ENCODE measurements at places on chromosomes 3 and 15. TPM values are rescaled to one million over a fixed set of nuclear protein-coding genes. Genes with fewer than 3 reads are reported as not detected.
A peak's percentile ranks its signal among the peaks of the same experiment; 100 is the strongest.

CCDC39 gene
- 0.52 TPM for total RNA-seq

ZCWPW2 gene
- not detected for total RNA-seq

PHC3 gene
- total RNA-seq, result 23.9 TPM

CYP1A2 gene
- total RNA-seq, result not detected

MEIS2 gene
- not detected for total RNA-seq

ATP2B2 gene
- 0.35 TPM for total RNA-seq

BOC gene
- 3.0 TPM for total RNA-seq

RHOV gene
- total RNA-seq, result 4.7 TPM

SERINC4 gene
- not detected for total RNA-seq

DNA sequence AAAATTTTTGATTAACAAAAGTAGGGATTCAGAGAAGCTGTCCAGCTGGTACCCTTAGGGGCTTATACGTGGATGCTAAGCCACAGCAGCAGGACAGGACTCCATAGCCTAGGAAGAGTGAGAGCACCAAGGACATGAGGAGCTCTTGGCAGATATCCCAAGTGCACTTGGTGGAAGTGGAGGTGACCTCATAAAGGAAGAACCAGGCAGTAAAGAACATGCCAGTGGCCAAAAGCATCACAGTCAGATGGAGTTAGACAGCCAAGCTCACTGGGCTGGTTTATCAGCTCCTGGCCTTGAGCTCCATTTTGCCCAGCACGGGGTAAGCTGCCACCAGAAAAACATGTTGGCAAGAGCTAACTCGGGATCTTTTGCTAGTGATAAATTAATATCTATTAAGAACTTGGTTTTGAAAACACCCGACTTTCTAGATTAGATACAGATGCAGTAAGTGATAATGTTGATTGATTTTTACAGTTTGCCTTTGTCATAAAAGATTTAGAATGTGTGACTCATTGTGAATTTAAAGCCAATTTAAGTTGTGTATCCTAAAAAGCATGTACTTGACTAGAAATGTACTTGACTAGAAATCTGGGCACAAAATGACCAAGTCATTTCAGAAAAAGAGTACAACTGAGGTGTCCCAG lies 108.0 kb downstream of the CMSS1 start:
- H3K4me3 ChIP-seq, result no peak overlapping the region
- no peak overlapping the region for H3K27ac ChIP-seq
- H3K4me1 ChIP-seq, result peaks cover 59% of the 10 kb centered on the region
- no peak for DNase-seq

DNA sequence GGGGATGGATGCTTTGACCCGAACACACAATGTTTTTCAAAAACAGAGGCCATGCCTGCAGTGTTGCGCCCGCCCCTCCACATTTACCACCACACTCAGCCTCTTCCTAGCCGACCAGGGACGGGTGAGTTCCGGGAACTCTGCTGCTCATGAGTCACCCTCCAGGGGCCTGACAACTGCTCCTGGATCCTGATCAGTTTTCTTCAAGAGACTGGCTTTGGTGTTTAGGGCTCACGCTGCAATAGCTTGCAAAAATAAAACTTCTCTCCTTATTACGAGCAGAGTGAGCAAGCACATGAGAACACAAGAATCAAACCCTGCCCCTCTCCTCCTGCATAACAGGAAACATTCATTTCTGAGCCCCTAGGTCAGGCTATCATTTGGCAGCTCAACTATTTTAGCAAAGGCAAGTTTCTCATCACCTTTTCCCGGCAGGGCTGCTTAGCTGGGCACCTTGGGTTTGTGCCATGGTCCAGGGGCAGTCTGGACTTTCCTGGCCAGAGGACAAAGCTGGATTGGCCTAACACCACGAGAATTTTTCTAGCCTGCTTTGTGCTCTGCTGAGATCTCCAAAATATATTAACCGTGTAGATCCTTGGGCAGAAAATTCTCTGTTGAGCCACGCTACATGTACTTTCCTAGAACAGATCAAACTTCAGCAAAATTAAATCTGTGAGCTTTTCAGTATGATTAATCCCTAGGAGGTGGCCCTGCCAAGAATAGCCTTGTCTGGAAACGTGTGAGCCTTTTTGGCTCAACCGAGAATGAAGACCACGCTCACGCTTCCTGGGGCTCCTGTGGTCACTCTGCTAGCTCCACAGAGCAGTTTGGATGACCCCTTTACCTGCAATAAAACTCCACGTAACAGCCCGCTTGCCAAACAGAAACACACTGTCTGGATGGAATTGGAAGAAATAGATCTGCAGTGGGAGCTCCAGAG lies 52.7 kb upstream of the SPATA12 start:
- no peaks in the 10 kb centered on the region for H3K36me3 ChIP-seq
- H3K27me3 ChIP-seq, result no peaks in the 10 kb centered on the region
- no peak overlapping the region for H3K4me3 ChIP-seq
- H3K27ac ChIP-seq, result 0 out of 2 replicates have a peak overlapping the region, but pooled peaks have one; percentile 12
- DNase-seq, result peak; percentile 28

GRCh38 chr3:149879872-149880271 lies 66.9 kb downstream of the RNF13 start:
- H3K4me1 ChIP-seq, result no peaks in the 10 kb centered on the region
- no peaks in the 10 kb centered on the region for H3K36me3 ChIP-seq
- H3K27ac ChIP-seq, result no peak overlapping the region
- no peaks in the 10 kb centered on the region for H3K27me3 ChIP-seq
- H3K4me3 ChIP-seq, result no peak overlapping the region

GRCh38 chr15:45628136-45628535 lies 6.7 kb upstream of the SQOR start:
- H3K27me3 ChIP-seq, result peaks cover 3% of the 10 kb centered on the region
- H3K36me3 ChIP-seq, result no peaks in the 10 kb centered on the region
- DNase-seq, result no peak
- no peak overlapping the region for H3K27ac ChIP-seq
- H3K4me1 ChIP-seq, result no peaks in the 10 kb centered on the region
- H3K4me3 ChIP-seq, result no peak overlapping the region

DNA sequence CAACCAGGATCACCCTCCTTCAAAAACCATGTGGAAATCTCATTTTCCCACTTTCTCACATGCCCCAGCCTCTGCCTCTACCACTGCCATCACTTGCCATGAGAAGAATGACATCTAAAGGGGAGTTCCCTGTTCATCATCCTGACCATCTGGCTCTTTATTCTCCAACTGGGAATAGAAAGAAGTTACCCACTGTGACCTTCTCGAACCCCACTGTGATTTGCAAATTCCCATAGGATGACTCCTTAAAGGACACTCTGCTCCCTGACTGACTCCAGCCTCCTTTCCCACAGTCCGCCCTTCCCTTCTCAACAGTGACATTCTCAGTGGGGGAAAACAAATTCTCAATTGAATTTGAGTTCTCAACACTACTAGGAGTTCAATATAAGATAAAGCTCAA lies 440.5 kb downstream of the NR2F2 start:
- no peaks in the 10 kb centered on the region for H3K4me1 ChIP-seq
- no peaks in the 10 kb centered on the region for H3K27me3 ChIP-seq
- DNase-seq, result no peak
- no peak overlapping the region for H3K27ac ChIP-seq
- H3K4me3 ChIP-seq, result no peak overlapping the region

- peak; percentile 94 for DNase-seq
- peak overlapping the region; percentile 81 for H3K4me3 ChIP-seq
- H3K36me3 ChIP-seq, result no peaks in the 10 kb centered on the region
- peaks cover 18% of the 10 kb centered on the region for H3K4me1 ChIP-seq
- peaks cover 29% of the 10 kb centered on the region for H3K27me3 ChIP-seq
- H3K27ac ChIP-seq, result peak overlapping the region; percentile 68
Observed at GRCh38 chr3:173395412-173396181, 1.9 kb upstream of the NLGN1 start.

DNA sequence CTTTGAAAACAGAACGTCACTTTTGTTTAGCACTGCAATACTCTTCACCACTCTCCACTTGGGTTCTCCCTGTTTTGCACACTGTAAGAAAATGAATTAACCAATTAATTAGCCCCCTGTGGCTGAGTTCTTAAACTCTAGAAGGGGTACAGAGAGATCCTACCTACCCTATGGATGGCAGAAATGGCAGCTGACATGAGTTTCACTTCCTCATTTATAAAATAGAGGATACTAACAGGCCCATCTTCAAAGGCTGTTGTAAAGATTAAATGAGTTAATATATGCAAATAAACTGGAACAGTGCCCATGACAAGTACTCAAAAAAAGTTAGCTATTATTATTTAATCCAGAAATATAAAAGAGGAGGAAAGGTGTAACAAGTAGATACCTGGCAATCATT lies 36.9 kb downstream of the SUCLG2 start:
- H3K4me1 ChIP-seq, result peaks cover 10% of the 10 kb centered on the region
- H3K27ac ChIP-seq, result no peak overlapping the region
- no peaks in the 10 kb centered on the region for H3K27me3 ChIP-seq
- no peaks in the 10 kb centered on the region for H3K36me3 ChIP-seq

DNA sequence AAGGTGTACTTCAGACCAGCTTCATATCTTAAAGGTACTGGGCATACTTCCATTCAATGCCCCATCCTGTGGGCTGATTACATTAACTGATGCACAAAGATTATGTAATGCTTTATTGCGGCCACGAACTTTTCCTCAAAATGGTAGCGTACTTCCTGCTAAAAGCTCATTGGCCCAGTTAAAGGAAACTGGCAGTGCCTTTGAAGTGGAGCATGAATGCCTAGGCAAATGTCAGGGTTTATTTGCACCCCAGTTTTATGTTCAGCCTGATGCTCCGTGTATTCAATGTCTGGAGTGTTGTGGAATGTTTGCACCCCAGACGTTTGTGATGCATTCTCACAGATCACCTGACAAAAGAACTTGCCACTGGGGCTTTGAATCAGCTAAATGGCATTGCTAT lies 3.4 kb downstream of the SKIL start:
- peaks cover 43% of the 10 kb centered on the region for H3K4me1 ChIP-seq
- H3K36me3 ChIP-seq, result peaks cover 39% of the 10 kb centered on the region
- no peaks in the 10 kb centered on the region for H3K27me3 ChIP-seq

DNA sequence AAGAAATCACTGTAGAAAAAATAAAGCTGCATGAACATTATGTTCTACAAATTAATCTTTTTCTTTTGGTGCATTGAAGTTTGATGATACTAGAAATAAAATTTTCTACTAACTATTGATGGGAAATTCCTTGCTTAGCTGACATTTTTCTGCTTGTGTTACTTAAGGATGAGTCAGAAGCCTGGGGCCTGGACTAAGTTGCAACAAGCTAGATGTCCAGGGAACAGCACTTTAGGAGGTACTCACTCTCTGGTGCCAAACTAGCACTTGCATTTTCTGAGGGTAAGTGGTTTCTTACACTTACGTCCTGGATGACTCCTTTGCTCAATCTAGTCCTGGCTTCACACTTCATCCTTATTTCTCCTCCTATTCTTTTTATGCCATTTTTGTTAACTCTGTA lies 945.1 kb downstream of the IGSF11 start:
- no peak overlapping the region for H3K4me3 ChIP-seq
- H3K4me1 ChIP-seq, result no peaks in the 10 kb centered on the region
- no peak for DNase-seq
- H3K36me3 ChIP-seq, result peaks cover 9% of the 10 kb centered on the region
- H3K27ac ChIP-seq, result no peak overlapping the region
- no peaks in the 10 kb centered on the region for H3K27me3 ChIP-seq

DNA sequence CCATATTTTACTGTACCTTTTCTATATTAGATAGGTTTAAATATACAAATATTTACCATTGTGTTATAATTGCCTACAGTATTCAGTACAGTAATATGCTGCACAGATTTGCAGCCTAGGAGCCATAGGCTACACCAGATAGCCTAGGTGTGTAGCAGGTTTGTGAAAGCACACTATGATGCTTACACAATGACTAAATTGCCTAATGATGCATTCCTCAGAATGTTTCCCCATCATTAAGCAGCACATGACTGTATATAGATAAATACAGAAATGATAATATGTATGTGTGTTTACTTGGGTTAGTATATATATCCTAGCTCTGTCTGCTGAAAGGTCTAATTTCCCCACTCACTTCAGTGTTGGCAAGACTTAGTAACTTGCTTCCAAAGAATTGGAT lies 65.8 kb downstream of the MYL3 start:
- H3K4me3 ChIP-seq, result no peak overlapping the region
- no peak overlapping the region for H3K27ac ChIP-seq
- no peak for DNase-seq
- no peaks in the 10 kb centered on the region for H3K27me3 ChIP-seq
- no peaks in the 10 kb centered on the region for H3K36me3 ChIP-seq
- no peaks in the 10 kb centered on the region for H3K4me1 ChIP-seq

GRCh38 chr15:57509126-57509525 lies 82.6 kb upstream of the MYZAP start:
- no peaks in the 10 kb centered on the region for H3K27me3 ChIP-seq
- DNase-seq, result peak; percentile 41
- no peak overlapping the region for H3K4me3 ChIP-seq
- no peak overlapping the region for H3K27ac ChIP-seq
- peaks cover 24% of the 10 kb centered on the region for H3K4me1 ChIP-seq

GRCh38 chr3:161028555-161029153 lies 76.5 kb downstream of the B3GALNT1 start:
- DNase-seq, result peak; percentile 66
- no peaks in the 10 kb centered on the region for H3K27me3 ChIP-seq
- peaks cover 4% of the 10 kb centered on the region for H3K4me1 ChIP-seq
- no peak overlapping the region for H3K4me3 ChIP-seq
- H3K36me3 ChIP-seq, result no peaks in the 10 kb centered on the region

DNA sequence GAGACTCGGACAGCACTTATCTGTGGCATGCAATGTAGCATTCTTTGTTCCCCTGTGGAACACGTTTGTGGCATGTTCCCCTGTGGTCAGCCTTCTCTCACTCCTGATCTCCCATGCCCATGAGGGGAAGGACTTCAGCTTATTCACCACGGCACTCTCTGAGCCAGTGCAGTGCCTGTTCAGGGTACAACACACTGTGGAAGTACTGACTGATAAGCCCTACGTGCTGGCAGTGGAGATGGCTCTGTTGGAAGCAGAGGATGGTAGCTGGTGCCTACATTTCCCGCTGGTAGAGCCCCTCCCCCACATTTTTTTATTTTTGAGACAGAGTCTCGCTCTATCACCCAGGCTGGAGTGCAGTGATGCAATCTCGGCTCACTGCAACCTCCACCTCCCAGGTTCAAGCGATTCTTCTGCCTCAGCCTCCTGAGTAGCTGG lies 43.5 kb upstream of the ETV5 start:
- no peak for DNase-seq
- H3K27ac ChIP-seq, result no peak overlapping the region
- no peaks in the 10 kb centered on the region for H3K4me1 ChIP-seq
- no peaks in the 10 kb centered on the region for H3K36me3 ChIP-seq

DNA sequence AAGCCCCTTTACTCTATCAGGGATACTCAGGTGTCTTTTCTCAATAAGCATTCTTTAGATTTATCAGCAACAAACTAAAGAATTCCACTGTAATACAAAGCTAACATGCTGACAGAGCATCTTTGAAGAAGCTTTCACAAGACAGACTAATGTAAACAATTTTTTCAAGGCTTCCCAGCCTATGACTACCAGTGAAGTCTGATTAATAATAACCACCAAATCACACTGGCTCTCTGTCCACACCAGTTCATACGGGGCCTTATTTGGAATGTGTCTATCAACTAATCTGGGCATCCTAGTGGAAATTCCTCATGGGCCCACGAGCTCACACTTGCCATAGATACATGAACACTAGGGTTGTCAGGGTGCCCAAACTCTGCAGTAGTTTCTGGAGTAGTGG lies 84.5 kb downstream of the EFL1 start:
- DNase-seq, result no peak
- no peaks in the 10 kb centered on the region for H3K36me3 ChIP-seq
- H3K27ac ChIP-seq, result no peak overlapping the region
